ENCODE measurements at places on chromosomes 7 and 10.

DNA sequence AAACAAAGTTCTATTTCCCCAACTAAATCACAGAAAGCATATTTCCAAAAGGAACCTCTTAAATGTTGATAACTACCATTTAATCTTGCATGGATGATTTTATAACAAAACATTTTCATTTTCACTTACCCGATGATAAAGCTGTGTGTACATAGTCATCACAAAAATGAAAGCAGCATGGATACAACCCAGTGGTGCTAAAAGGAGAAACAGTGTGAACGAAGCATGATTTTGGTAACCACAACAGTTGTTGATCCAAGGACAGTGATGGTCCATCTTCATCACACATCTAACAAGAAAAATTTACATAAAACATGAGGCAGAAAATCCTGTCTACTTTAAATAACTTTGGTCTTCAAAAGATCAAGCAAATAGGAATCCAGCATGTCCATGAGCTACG lies 4.7 kb downstream of the ZDHHC6 start:
- no peak for DNase-seq

DNA sequence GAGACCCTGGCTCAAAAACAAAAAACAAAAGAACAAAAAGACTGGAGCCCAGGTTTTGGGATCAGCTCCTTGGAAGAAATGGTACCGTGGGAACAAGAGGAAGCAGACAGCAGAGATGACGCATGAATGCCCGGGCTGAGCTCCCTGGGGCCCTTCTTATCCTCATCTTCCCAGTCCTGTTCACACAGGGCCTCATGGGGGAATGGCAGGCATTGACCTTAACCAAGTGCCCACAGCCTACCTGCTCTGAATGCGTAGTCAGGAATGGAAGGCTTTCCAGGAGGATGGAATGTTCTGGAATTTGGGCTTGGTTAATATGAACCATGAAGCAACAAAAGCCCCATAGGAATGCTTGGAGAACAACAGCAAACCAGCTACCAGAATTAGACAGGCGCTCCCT lies 154.7 kb downstream of the PRPF18 start:
- DNase-seq, result no peak

GRCh38 chr10:42488416-42488815 lies 150.0 kb downstream of the ZNF33B start:
- peak; percentile 28 for DNase-seq

DNA sequence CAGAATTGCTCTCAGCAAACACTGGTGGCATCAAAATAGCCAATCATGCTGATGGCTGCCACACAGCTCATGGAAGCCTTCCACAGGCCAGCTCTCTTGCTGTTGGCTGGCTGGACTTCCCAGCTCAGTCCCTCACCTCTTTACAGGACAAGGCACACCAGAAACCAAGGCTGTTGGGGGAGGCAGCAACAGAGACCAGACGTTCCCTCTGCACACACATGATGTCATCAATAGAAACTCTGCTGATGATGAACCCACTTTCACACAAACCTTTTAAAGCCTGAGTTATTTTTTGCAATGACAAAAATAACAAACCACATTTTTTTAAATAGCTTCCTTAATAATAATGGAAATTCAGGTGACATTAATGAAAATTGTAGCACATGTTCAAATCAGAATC lies 300.9 kb upstream of the C7orf33 start:
- DNase-seq, result no peak

GRCh38 chr10:13659887-13660550 lies 73.3 kb downstream of the PRPF18 start:
- no peak for DNase-seq

DNA sequence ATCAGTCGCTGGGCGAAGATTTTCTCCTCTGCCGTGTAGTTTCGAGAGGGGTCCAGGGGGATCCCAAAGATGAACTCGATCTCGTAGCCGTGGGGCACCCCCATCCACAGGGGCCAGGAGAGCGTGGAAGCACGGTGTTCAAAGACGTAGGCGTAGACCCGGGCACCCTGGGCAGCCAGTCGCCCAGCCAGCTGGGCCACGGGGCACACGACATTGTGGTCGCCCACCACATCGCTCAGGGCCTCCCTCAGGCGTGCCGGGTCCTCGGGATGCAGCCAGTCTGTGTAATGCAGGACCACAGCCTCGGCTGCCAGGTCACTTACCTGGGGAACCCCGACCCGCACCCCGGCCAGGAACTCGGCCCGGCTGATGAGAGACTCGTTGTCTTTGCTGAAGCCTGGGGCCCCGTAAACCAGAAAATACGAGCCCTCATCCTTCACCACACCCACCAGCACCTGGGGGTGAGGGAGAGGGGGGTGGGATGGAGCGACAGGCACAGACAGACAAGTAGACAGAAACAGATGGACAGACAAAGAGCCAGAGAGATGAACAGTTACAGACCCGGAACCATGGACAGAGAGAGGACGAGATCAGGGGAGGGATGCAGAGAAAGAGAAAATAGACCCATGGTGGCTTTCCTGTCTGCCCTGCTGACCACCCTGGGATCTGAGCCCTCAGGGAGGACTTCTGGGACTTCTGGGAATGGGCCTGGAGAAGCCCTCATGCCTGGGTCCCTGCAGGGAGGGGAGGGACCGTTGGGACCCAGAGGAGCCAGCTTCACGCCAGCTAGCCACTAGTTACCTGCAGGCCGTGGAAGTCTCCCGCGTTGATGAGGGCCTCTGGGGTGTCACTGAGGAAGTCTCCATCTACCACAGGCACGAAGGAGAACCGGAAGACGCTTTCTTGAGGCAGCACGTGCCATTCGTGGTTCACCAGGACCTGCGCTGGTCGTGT lies 3.0 kb downstream of the ACHE start:
- DNase-seq, result no peak

- DNase-seq, result no peak
Measured at GRCh38 chr10:13899941-13900340, 313.2 kb downstream of the PRPF18 start.

DNA sequence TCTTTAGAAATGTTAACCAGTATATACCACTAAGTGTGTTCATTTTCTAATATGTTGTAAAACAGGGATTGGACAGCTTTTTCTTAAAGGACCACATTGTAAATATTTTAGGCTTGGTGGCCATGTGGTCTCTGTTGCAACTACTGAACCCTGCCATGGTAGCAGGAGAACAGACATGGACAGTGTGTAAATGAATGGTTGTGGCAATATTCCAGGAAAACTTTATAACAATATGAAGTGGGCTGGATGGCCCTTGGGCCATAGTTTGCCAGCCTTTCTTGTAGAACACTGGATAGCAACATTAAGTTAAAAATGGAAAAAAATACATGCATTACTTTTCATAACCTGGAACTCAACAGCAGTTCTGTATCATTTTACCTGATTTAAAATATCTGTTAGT lies 61.0 kb downstream of the SND1 start:
- DNase-seq, result no peak

- DNase-seq, result peak; percentile 10
Measured at GRCh38 chr10:99630433-99630832, 10.2 kb upstream of the SLC25A28 start.

GRCh38 chr7:127844707-127845331 lies 186.4 kb downstream of the LRRC4 start:
- DNase-seq, result no peak

DNA sequence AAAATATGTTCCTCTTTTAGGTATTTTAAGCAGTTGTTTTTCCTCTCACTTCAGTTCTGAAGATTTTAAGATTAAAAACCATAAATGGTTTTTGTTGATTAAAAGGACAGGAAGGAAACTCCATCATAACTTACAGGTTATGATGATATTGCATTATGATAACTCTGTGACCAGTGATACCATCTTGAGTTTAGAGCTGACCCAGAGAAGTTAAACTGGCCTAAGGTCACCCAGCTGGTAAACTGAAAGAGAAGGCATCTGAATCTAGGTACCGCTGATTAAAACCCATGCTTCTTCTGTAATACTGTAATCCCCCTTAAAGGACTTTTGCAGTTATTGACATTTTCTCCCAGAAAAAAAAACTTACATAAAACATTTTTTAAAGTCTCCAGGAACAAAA lies 29.6 kb downstream of the LOXL4 start:
- no peak for DNase-seq

- no peak for DNase-seq
Measured at GRCh38 chr7:114082642-114083165, 163.9 kb upstream of the PPP1R3A start.

GRCh38 chr7:2037301-2037807 lies 195.4 kb downstream of the MAD1L1 start:
- no peak for DNase-seq

GRCh38 chr7:46881507-46882127 lies 700.3 kb downstream of the TNS3 start:
- DNase-seq, result no peak

DNA sequence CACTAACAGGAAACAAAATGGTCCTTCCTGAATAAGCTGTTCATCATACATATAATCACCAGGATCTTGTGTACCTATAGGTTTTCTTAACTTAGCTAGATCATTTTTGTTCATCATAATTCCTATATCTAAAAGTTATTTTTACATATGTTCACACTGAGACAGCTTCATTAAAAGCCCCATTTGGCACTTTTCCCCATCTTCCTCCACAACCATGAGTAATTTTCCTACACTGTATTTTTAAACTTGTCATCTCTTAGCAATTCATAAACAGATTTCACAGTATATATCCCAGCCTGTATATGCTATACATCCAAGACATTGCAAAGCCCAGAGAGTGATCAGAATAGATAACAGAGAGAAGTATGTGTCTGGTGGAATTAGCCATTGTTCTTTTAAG lies 28.3 kb downstream of the ZNF365 start:
- no peak for DNase-seq

- DNase-seq, result no peak
Measured at GRCh38 chr10:121152033-121152432, 300.9 kb downstream of the WDR11 start.

GRCh38 chr10:132785723-132786475 lies at the start of gene NKX6-2:
NKX6-2 (minus strand) TSS chr10:132786147; CDS start chr10:132785948, 199 bp downstream.
- DNase-seq, result no peak

GRCh38 chr7:116633131-116633988 lies 38.6 kb upstream of the MET start:
- no peak for DNase-seq

- DNase-seq, result no peak
Measured at GRCh38 chr7:16954321-16954720, 72.5 kb upstream of the AGR3 start.

DNA sequence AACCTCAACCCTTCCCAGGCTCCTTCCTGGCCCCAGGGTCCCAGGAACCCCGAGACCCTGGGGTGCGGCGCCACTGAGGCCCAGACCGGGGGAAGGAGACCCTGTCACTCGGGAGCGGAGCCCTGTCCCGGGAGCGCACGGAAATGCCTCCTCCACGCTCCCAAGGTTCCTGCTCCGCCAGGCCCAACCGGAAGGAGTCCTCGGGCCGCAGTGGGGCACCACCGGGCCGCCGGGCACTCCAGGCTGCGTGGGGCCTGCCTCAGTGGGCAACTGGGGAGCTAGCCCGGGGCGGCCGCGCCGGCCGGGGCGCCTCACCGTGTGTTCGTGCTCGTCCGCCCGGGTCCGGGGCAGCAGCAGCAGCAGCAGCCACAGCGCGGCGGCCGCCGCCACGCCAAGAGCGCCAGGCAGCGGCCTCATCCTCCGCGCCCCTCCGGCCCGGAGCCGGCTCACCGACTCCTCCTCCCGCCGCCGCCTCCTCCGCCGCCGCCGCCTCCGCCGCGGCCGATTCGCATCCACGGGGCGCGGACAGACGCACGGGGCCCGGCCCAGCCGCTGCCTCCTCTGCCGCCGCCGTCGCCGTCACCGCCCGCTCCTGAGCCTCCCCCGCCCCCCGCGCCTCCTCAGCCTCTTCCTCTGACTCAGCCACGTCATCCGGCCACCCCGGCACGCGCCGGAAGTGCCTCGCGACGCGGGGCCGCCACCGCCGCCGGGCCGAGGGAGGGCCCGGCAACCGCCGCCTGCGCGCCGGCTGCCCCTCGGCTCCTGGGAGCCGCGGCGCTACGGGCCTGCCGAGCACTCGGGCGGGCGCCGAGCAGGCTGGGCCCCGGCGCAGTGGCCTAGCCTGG lies at the start of gene TM9SF3:
TSS of gene TM9SF3 (minus strand) at position 594 of the 845 bp plus-strand sequence. CDS start at position 417, 177 bp downstream.
- DNase-seq, result peak; percentile 75

All from amniotic stem cell (primary cell).